ENCODE measurements at places on chromosomes 1 and 21.

GRCh38 chr1:23936481-23937176, 23.0 kb upstream of the PNRC2 start:
- no peak for DNase-seq

- DNase-seq = no peak
These were observed 37.2 kb downstream of the RIMS3 start for GRCh38 chr1:40627987-40628902.

DNA sequence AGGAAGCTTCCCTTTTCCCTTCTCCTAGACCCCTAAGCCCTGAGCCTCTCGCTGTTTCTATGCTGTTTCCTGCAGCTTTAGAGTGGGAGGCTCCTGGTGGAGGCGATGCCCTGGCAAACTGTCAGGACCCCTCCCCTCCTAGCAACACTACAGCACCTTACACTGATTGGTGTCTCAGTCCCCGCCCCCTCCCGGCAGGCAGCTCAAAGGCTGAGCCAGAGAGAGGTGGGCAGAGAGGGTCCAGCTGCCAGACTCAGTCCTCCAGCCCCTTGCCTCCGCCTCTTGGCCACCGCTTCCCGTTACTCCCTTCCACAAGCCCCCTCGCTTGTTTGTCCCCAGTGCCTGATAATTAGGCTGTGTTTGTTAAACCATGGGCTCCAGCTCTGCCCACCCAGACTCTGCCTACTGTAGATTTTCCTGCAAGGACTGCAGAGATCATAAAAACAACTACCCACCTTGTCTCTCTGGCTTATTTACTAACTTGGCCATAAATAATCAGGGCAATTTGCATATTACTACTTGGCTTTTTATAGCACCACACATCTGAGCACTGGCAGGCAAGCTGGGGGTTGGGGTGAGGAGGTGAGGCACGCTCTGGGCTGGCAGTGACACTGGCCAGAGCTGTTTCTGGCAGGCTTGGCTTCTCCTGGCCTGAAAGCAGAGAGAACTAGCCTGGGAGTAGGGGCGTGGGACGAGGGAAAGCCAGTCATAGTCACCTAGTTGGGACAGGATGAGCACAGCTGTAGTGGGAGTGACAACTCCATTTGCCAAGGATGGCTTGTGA, 107.5 kb downstream of the CSMD2 start:
- DNase-seq = no peak

- DNase-seq = no peak
These were observed 95.7 kb downstream of the PAX7 start for GRCh38 chr1:18726368-18726767.

DNA sequence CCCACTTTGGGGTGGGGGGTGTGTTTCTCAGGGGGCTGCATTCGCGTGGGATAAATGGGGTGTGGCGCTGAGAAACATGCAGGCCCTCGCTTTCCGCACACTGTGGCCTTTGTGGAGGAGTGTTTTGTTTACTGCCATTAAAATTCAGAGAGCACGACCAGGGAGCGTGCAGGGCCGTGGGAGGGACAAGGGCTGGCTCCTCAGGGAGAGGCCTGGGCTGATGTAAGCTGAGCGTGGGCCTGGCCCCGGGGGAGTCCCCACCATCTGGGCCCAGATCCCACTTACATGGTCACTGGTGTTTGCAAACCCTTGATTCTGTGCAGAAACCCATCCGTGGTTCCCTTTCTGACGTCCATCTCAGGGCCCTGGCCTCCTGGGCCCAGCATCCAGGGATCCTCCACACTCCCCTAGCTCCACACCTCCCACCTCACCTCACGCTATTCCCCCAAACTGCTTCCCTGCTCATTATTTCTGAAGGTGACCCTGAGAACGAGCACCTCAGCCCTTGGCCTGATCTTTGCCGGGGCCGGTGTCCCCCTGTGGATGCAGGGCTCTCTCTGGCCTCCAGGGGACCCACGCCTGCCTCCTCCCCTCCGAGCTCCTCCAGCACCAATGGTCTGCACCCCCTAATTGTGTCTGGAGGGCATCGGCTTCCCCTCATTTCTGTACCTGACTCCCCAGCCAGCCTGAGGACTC, 92.5 kb upstream of the SIM2 start:
- DNase-seq = no peak

GRCh38 chr21:38503583-38503982, 5.3 kb upstream of the ERG start:
- DNase-seq = no peak

GRCh38 chr1:8661185-8662110, 156.0 kb downstream of the RERE start:
- DNase-seq = no peak

- DNase-seq = no peak
These were observed 300.9 kb downstream of the BRINP3 start for GRCh38 chr1:190176776-190177175.

GRCh38 chr21:39882151-39882838, 15.1 kb downstream of the PCP4 start:
- DNase-seq = no peak

DNA sequence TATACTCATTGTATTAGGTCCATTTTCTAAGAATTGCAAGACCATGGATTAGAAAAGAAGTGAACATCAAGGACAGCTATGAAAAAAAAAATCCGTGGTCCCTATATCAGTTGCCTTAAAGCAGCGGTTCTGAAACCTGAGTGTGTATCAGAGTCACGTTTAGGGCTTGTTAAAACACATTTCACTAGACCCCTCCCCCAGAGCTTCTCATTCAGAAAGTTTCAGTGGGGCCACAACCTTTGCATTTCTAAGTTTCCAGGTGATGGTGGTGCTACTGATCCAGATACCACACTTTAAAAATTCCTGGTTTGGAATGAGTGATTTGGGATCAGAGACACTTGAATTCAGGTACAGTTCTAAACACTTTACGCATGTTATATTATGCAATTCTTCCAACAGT, 96.1 kb upstream of the PRMT6 start:
- DNase-seq = no peak

DNA sequence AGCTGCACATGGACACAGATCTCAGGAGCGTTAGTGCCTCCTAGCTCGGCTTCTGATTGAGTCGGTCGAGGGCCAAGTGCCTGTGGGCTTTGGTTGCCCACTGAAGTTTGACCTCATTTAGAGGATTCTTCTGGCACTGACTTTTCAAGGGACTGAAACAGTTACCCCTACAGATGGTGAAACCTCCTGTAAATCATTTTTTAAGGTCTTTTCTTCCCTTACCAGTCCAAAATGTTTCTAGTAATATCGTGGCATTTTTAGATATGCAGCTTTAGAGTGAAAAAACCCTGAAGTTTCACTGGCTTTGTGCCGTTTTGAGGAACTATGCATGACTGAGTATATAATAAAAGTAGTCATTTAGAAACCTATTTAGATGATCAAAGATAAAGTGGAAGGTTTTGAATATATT, 34.7 kb upstream of the L1TD1 start:
- no peak for DNase-seq

DNA sequence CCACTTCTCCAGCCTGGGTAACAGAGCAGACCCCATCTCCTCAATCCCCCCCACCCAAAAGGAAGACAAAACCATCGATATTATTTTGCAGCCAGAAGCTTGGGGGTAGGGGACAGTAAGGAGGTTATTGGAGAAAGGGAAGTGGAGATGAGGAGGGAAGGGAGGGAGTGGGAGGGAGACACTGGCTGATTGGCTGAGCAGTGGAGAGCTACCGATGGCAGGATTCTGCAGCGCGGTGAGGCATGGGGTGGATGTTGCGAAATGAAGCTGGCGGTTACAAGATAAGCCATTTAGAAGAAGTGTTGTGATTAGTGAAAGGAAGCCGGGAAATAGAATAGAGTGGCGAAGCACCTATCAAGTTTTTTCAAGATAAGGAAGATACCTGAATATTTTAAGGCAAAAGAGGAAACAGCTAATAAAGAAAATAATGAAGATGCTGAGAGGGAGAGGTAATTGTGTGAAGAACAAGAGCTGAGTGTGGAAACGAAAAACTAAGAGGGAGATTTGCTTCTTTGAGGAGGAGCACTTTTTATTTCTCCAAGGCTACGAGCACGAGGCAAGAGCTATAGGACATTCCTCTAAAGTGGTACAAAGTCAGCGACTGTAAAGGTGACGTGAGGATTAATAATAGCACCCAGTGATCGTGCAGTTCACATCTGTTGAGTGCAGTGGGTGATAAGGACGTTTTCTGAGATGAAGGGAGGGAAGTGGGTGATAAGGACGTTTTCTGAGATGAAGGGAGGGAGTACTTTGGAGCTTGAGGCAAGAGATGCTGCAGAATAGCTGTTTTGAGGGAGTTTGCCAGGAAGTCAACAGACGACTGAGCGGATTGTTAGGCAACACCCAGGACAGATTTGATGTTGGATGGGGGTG, 103.2 kb upstream of the KIF26B start:
- peak; percentile 8 for DNase-seq

GRCh38 chr1:157081707-157082106, 17.9 kb downstream of the ETV3L start:
- DNase-seq = no peak

GRCh38 chr1:208603721-208604120, 359.5 kb upstream of the PLXNA2 start:
- no peak for DNase-seq

DNA sequence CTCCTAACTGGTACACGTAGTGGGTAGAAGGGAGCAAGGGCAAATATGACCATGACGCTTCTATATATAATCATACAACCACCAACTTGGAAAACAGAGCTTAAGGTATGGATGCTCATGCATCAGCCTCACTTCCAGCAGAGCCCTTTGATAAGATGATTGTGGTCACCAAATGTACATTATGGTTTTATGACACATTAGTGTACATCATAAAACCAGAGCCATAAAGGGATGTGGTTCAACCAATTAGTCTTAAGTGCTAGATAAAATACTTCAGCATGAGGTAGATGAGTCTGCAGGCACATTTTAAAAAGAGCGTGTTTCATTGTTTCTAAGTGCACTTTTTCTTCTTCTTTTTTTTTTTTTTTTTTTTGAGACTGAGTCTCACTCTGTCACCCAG, 43.7 kb downstream of the NIBAN1 start:
- no peak for DNase-seq

- no peak for DNase-seq
These were observed 22.2 kb upstream of the ALG14 start for GRCh38 chr1:95094923-95095322.

GRCh38 chr1:63442141-63442475, 74.7 kb downstream of the ALG6 start:
- DNase-seq = no peak

Data from substantia nigra (tissue), 51 donors.